Bone marrow (tissue), 2 donors: ENCODE measurements at places on chromosomes 3 and 15.

DNA sequence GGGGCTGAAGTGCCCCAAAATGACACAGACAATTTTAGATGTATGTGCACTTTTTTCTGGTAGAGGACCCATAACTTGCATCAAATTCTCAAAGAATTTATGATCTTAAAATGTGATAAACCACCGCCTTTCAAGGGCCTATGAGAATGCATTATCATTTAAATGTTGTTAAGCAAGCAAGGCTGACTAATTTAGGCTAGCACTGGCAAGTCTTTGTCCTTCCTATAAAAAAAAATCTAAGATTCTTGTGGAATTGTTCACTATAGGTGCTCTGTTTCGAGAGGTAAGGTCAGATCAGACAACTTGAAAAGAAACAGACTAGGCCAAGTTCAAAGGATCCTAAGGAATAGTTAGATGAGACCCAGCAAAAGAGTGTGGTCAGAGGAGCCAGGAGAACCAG, 128.9 kb upstream of the PHLDB2 start:
- DNase-seq: no peak

DNA sequence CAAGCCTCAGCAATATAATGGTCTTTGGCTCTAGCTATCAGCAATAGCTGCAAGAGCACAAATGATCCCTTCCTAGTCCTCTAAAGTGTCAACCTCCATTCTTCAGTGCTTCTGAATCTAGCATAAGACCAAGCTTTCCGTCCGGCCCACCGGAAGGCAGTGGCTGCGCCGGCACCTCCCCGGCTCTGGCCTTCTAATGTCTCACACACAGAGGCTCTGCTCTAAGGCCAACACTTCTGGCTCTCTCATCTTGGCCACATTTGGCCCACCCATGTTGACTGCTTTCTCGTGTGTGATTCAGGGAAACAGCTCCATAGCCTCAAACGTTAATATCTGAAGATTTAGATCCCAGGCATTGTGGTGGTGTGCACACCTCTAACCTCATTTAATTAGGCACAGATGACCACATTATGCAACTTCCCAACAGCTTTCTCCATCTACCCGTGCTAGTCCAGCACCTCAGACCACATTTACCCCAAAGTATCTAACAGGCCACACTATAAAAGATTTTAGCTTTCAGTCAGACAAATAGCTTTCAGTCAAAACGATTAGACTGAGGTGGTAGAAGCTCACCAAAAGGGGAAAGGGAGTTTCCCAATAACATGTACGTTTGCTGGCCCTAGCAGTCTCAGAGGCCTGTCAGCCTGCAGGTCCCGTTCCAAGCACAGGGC, 19.3 kb downstream of the SLC51A start:
- no peak for DNase-seq

DNA sequence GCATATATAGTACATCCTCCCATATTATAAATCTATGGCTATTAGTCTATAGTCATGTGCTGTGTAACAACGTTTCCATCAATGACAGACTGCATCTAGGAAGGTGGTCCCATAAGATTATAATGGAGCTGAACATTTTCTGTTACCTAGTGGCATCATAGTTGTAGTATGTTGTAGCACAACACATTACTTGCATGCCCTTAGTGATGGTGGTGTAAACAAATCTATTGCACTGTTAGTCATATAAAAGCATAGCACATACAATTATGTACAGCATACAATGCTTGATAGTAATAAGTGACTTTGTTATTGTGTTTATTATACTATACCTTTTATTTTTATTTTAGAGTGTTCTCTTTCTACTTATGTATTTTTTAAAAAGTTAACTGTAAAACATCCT, 37.4 kb upstream of the TNFSF10 start:
- DNase-seq: no peak

GRCh38 chr3:128313071-128313725, 153.5 kb downstream of the DNAJB8 start:
- DNase-seq: no peak

DNA sequence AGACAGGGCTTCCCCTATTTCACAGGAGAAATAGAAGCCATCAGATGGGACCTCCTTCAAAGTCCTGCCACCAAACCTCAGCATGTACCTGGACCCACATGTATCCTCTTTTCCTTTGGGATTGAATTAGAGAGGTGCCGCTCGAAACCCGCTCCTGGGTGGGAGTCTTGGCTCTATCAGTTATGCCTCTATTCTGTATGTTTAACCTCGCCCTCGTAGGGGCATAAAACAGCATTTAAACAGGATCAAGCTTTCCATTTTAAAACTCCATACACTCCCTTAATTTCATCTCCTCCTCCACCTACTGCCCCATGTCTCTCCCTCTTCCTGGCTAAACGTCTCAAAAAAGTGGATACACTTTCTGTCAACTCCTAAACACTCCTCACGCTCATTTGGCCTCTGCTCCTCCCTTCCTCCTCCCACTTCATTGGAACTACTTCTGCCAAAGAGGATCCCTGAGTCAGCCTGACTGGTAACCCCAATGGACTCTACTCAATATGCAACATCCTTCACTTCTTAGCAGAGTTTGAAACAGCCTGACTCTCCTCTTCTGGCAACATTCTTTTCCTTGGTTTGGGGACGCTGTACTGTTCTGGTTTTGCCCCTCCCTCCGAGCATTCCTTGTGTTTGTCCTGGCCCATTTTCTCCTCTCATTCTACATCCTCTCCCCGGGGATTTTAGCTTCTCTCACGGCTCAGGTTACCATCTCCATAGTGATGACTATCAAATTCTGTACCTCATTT, 23.0 kb upstream of the MUC20 start:
- DNase-seq: no peak

- DNase-seq: no peak
Measured at GRCh38 chr3:37162501-37163245, 11.7 kb downstream of the LRRFIP2 start.

DNA sequence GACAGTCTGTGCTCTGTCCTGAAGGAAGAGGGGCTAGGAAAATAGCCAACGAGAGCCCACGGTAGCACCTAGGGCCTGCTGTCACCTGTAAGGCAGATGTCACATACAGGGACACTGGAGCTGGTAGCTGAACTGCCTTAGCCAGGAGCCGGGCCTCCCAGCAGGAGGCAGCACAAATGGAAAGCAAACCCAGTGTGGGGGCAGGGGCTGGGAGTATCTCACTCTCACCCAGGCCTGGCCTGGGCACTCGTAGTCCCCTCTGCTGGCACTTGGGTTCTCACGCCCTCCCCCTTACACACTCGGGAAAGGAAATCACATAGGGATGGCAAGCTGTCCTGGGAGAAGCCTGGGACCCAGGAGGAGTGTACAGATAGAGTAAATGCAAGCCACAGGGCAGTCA, 173.1 kb upstream of the CHRNA7 start:
- no peak for DNase-seq

- DNase-seq: no peak
Measured at GRCh38 chr15:38424101-38424552, 29.8 kb upstream of the FAM98B start.

DNA sequence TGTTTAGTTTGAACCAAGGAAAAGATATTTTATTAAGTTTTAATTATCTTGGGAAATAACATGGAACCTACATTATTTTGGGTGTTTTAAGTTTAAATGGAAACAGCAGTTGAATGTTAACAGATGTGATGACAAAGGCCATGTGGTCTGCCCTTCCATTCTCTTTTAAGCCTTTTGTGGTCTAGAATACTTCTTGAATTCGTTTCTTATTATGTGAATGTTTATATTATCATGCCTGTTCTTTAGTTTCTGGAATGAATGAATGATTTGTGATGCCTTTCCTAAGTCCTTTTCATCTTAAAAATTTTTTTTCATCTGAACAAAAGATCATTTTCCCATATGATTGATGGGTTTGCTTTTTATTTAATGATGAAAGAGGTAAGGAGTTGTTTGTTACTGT, 44.6 kb downstream of the SNRK start:
- no peak for DNase-seq

- DNase-seq: no peak
Measured at GRCh38 chr3:89474333-89475130, 367.1 kb downstream of the EPHA3 start.

DNA sequence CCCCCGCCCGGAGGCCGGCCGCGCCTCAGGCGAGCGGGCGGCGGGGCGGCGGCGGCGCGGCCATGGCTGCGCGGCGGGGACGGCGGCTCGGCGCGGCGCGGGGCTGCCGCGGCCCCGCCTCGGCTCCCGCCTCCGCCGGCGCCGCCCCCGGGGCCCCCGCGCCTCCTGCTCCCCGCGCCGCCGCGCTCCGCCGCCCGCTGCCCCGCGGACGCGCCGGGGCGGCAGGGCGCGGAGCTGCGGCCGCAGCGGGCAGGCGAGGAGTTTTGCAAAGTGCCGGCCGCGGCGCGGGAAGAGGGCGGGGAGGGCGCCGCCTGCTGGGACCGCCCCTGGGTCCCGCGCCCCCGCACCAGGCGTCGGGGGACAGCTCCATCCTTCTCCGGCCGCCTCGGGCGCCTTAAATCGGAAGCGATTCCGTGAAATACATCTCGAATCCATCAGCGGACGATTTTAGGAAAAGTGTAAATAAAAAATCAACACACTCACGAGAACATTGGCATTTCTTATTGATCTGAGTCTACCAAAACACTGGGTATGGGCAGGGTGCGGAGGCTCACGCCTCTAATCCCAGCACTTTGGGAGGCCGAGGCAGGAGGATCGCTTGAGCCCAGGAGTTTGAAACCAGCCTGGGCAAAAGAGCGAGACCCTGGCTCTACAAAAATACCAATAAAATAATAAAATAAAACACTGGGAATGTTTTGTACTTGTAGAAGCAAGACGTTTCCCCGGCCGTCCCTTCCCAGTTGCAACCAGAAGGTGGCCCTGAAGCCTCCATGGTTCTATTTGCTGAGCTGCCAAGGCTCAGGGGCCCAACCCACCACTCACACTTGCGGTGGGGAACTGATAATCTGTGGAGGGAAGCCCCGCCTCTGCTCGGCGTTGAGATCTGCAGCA, 136.9 kb downstream of the NUP210 start:
- peak; percentile 17 for DNase-seq

DNA sequence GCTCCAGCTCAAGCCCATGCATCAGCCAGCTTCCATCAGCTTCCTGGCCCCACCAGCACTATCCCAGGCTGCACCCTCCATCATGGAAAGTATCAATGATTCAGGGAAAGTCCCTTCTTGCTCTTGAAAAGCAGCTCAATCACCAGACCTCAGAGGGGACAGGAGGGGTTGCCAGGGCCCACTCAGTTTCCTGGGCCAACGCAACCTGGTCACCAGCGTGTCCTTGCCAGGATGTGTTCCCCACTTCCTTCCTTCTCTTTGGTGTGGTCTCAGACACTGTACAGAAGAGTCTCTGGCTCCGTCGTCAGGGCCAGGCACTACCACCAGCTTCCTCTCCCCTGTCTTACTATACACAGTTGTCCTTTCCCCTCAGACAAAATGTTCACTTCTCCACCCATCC, 3.0 kb downstream of the HDC start:
- no peak for DNase-seq
